ENCODE measurements at places on chromosomes 12 and 14. TPM values are rescaled to one million over a fixed set of nuclear protein-coding genes. Genes with fewer than 3 reads are reported as not detected.

DPY19L2 gene
- total RNA-seq = 1.3 TPM

GRCh38 chr12:78038986-78039385, 208.3 kb downstream of the NAV3 start:
- no peak for DNase-seq

GRCh38 chr12:101074940-101075680, 134.9 kb downstream of the SLC5A8 start:
- DNase-seq = no peak

- no peak for DNase-seq
Measured at GRCh38 chr12:27296674-27297073, 36.0 kb upstream of the BMAL2 start.

CFL2 gene
- total RNA-seq = 34.5 TPM

GRCh38 chr12:56878010-56878339, 56.2 kb downstream of the SDR9C7 start:
- no peak for DNase-seq

CARMIL3 gene
- total RNA-seq = 0.31 TPM

GRCh38 chr12:68065687-68066086, 76.4 kb downstream of the IFNG-AS1 start:
- no peak for DNase-seq

- no peak for DNase-seq
Measured at GRCh38 chr14:105503935-105504692, 13.1 kb downstream of the TEDC1 start.

DNA sequence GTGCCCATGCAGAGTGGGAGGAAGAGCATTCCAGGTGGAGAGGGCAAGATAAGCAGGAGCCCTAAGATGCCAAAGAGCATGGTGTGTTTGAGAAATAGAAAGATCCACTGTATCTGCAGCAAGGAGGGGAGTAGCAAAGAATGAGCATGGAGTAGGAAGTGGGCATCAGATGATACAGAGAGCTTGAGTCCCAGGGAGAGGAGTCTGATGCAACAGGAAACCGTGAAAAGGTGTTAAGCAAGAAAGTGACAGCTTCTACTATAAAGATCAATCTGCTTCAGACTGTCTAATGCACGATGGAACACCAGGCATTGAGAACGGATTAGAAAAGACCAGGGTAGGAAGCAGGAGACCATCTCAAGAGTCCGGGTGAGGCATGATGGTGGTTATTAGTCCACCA, 12.3 kb upstream of the GPRC5D start:
- DNase-seq = no peak

DNA sequence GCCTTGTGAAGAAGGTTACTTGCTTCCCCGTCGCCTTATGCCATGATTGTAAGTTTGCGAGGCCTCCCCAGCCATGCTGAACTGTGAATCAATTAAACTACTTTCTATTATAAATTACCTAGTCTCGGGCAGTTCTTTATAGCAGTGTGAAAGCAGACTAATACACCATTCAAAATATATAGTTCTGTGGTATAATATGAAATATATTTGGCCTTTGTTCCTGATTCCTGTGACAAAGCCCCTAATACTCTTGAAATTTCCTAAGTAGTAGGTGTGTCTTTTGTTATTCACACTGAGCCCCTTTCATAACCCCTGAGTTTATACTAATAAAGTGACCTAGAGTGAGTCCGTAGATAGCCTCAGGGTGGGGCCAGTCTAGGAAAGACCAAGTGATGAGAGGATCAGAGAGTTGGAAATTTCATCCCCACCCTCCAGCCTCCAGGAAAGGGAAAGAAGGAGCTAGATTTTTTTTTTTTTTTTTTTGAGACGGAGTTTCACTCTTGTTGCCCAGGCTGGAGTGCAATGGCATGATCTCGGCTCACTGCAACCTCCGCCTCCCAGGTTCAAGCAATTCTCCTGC, 19.4 kb upstream of the STRN3 start:
- DNase-seq = no peak

DNA sequence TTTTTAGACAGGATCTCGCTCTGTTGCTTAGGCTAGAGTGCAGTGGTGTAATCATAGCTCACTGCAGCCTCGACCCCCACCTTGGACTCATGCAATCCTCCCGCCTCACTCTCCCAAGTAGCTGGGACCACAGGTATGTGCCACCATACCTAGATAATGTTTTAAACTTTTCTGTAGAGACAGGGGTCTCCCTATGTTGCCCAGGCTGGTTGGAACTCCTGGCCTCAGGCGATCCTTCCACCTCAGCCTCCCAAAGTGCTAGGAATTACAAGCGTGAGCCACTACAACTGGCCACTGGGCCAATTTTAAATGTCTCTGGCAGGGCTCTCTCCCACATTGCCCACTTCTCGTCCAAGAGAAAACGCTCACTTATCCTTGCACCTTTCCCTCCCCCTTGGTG, 66.5 kb upstream of the DACT1 start:
- DNase-seq = no peak
